ENCODE measurements at places on chromosomes 2 and 18.

DNA sequence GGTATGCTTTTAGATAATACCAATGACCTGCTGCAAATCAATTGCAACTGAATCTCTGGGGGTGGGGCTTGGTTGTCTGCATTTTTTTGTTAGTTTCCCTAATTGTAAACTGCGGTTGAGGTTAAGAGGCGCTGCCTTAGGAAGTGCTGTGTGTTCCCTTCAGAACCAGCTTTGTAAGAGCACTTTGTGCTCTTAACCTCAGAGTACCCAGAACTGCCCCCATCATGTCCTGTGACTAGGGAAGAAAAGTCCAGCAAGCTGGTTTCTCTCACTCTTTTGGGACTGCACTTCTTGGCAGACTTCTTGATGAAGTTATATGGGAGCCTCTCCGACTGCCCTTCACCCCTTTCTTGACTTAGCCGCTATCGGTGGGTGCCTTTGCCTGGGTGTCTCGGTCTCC lies 245.5 kb upstream of the CXCR4 start:
- no peak for DNase-seq

DNA sequence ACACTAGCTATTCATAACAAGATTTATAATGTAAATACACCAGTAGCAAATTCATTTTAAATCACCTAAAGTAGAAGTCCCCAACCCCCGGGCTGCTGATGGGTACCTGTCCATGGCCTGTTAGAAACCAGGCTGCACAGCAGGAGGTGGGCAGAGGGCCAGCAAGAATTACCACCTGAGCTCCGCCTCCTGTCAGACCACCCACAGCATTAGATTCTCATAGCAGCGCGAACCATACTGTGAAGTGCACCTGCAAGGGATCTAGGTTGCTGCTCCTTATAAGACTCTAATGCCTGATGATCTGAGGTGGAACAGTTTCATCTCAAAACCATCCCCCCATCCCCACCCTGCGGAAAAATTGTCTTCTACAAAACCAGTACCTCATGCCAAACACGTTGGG lies 71.3 kb downstream of the KANSL1L start:
- no peak for DNase-seq

DNA sequence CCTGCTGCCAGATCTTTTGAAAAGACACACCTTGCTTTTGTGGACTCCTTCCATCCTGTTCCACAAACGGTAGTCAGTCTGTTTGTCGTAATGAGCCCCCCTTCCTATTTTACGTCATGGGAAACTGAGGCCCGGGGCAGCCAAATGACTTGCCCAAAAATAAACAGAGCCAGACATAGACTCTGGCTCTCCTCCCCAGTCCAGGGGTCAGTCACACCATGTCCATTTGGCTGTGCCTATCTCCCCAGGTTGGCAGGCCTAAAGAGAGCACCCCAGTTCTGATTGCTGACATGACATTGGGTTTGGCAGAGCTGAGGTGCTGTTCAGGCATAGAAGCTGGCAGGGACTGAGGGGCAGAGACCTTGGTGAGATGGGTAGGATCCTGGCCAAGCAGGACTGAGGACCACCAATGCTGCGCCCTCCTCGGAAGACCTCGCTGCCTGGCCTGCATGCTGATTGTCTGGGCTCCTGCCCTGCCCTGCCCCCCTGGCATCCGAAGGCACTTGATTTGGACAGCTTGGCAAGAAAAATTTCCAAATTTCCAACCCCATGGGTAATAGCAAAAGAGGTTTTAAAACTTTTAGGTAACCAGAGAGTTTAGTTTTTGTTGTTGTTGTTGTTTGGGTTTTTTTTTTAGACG lies 335.4 kb downstream of the DYSF start:
- no peak for DNase-seq

- DNase-seq: no peak
Measured at GRCh38 chr2:68263632-68264031, 11.3 kb upstream of the PPP3R1 start.

GRCh38 chr2:47375307-47375706 lies 27.6 kb upstream of the MSH2 start:
- DNase-seq: no peak

- DNase-seq: no peak
Measured at GRCh38 chr18:25927830-25928229, 162.6 kb downstream of the SS18 start.

DNA sequence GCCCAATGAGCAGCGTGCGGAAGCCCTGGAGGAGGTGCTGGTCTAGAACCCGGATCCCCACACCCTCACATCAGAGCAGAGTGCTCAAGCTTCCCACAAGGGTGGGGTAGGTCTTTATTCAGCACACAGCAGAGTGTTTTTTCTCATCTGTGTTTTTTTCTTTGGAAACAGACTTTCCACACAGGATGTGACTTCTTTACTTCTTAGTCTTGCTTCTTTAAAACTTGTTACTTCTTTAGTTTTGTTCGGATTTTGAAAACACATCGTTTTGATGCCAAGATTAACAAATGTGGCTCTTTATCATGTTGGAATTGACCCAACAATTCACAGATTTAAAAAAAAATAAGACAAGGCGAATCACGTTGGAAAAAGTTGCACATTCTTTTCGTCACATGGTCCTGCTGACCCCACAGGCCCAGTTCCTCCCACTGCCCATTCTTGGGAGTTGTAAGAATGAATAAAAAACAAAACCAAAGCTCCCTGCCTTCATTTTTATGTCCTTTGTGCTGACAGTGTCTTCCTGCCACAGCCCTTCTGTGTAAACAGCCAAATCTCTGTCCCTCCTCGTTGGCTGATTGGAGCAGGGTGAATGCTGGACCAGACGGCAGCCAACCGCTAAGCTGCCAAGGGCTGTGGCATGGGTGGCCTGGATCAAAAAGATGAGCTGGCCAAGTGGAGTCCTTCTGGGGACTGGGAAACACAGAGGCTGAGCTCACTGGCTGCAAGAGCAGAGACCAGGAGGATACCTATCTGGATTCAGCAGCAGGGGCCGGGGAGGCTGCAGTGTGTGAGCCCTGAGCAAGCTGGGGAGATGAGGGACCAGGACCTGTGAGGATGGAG lies 81.6 kb downstream of the TWIST2 start:
- DNase-seq: peak; percentile 46

DNA sequence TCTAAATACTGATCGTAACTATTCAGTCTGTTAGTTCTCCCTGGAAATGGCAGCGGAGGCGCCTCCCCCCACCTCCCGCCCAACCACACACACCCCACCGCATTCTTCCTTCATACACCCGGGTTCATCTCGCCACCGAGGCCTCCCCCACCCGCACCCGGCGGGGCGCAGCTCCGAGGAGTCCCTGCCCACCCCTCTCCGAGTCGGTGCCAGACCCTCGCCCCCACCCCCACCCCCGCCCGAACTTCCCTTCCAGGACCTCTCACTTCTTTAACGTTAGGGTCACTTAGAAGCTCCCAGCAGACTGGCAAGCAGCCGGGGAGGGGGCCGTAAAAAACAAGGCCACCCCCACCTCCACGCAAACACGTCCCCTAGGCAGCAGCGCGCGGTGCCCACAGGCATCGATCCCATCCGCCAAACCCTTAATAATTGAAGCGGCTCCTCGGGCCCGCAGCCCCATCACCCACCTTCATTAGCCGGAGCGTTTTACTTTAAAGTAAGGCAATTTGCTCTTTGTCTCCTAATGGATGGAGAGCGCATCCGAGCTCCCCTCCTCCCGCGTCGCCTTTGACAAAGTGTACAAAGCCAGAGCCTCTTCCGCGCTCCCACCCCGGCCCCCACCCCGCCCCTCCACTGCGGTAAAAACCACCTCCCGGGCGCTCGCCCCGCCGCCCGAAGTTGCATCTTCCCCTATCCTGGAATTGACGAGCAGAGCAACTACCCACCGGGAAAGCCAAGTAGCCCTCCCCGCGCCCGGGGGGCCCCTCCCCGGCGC lies 624 bp downstream of the ZNF516 start:
- DNase-seq: no peak

DNA sequence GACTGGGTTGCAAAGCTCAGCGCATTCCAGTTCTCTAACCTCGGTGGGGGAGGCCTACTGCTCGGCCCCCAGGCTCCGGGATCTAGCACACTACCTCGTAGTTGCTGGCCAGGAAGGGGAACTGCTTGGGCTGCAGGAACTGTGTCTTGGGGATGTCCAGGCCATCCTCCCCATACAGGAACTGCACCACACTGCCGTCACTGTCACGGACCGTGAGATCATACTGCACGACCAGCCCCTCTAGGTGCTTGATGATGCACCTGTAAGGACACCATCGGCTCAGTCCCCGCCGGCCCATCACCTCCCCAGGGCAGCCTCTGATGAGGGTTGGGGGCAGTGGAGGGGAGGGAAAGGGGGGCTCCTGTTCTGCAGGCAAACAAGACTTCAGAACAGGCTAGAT lies 61.6 kb downstream of the POLR1A start:
- peak; percentile 37 for DNase-seq

DNA sequence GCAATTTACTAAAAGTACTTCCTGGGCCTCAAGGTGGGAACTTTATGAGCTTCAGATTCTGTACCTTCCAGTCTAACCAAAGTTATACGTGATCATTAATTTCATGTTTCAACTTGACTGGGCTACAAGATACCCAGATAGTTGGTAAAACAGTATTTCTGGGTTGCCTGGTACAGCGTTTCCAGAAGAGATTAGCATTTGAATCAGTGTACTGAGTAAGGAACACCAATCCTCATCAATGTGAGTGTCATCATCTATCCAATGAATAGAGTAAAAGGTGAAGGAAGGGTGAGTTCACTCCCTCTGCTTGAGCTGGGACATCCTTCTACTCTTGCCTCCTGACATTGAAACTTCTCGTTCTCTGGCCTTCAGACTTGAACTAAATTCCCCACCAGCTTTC lies 274.5 kb upstream of the ID2 start:
- DNase-seq: no peak

Measured in breast epithelium (tissue), 4 donors.